ENCODE measurements at places on chromosomes 12 and 14.

GRCh38 chr14:105793836-105794235, 267.5 kb downstream of the TMEM121 start:
- DNase-seq = no peak

DNA sequence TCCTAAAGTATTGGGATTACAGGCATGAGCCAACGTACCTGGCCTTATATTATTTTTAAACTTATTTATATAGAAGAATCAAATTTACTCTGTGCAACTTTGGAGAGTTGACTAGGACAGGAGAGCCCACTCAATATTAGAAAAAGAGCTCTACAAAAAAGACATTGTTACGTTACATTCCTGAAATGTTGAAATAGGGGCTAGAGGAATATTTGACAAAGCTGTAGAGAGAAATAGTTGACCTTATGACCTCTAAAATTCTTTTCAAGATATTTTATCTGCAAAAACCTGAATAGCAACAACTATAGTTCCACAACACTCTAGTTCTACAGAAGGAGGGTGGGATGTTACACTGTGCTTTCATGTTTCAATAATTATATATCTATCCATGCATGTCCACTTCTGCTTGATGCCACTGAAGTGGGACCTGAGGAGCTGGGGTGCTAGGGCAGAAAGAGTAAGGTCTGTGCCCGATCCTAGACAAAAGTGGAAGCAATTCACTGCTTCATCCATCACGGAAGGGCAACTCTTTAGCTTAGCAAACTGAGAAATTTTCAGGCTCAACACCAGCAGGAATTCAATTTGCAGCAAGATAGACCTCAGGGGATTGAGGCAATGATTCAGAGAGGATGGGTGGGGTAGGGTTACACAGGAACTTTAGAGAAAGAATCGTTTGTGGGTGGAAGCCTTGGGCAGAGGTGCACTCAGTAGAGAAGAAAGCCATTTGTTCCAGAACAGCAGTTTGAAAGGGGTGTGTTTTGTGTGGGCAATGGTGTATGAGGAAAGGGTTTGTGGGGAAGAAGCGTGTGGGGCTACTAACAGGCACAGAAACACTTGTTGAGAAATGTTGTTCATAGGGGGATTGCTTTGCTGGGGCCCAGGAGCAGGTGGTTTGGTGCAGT, 16.0 kb upstream of the RNASE10 start:
- DNase-seq = peak; percentile 16

GRCh38 chr14:68514608-68515194, 278.2 kb downstream of the ZFP36L1 start:
- DNase-seq = no peak

DNA sequence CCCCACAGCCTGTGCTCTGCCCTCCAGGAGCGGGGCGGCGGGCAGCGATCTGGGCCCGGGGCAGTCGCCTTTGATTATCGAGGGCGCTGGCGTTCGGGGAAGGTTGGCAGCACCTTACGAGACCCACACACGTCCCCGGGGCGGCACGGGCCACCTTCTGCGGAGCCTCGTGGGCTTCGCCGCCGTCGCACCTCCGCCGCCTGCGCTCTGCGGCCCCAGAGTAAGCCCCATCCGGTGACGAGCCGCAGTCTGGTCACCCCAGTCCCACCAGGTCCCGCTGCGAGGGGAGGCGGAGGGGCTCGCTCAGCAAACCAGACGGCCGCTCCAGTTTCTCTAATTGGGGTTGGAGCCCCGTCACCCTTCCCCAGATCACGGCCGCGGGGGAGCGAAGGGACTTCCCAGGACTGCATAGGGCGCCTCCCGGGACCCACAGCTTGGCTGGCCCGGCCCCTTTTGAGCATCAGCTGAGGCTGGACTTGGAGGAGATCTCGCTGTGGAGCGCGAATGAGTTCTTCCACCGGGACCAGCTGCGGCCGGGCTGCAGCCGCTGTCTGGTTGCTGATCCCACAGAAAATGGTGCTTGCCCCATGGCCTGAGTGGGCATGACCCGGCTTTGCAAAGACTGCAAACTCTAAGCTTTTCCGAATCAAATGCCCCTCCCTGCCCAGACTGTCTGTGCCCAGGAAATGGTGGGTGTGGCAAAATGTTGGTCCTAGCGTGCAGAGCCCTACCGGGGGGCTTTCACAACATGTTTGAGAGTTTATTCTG, 560 bp downstream of the LGALS3 start:
- peak; percentile 53 for DNase-seq

DNA sequence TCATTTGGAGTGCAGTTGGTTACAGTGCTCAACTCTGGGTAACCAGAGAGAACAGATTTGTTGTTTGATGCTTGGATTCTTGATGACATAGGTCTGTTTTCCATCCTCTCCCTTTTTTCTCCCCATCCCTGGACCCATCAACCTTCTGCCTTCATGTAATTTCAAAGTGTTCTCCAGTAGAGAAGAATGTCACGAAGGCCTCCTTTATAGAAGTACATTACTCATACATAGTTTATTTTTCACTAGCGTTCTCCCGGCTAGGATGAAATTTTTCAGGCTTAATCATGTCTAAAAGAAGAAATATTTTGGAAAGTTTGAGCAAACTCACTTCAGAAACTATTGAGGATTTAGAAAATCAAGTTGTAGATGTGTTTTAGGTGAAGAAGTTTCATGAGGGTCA, 20.9 kb upstream of the APPL2 start:
- no peak for DNase-seq

- DNase-seq = peak; percentile 39
Measured at GRCh38 chr12:104720339-104721038, 237.6 kb downstream of the SLC41A2 start.

GRCh38 chr12:64192644-64193444, 29.3 kb downstream of the KICS2 start:
- no peak for DNase-seq

GRCh38 chr12:6943722-6944380, at the start of the genes C12orf57 and RNU7-1:
Gene C12orf57 (plus strand): TSS chr12:6944022. CDS start chr12:6944122, 100 bp downstream.
Gene RNU7-1 (plus strand): TSS chr12:6943816.
- DNase-seq = no peak

DNA sequence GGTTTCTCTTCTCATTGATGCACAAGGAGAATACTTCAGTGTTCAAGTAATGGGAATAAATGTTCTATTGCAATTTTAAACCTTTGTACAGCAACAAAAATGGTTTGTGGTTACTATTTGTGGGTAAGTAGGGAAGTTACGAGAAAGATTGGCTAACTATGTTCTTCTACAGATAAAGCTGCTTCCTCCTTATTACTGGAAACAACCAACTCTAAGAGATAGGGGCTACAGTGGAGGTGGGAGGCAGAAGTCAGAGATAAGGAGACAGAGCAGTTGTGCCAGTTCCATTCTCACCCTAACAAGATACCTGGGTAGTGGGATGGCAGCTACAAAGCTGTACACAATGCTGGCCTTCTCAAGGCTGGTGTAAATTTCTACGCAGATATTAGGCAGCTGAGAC, 16.2 kb downstream of the NOXRED1 start:
- no peak for DNase-seq

GRCh38 chr12:93314177-93314497, 63.6 kb upstream of the NUDT4 start:
- no peak for DNase-seq

- no peak for DNase-seq
Measured at GRCh38 chr14:104443391-104444158, 136.0 kb upstream of the C14orf180 start.

- DNase-seq = no peak
Measured at GRCh38 chr14:32726516-32726915, 212.2 kb upstream of the NPAS3 start.

DNA sequence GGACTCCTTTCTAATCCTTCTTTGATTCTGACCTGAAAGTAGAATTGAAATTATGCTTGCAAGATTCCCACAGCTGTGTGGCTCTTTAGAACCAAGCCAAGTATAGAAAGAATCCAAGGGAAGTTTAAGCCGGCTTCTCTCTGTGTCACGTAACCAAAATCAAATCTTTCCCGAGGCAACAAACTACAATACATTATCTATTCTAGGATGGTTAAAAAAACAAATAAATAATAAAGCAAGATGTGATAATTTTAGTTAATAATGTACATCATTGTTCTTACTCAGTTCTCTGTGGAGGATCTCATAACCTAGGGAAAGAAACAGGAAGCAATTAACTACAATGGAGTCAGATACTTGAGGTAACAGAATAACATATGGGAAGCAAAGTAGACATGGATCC, 78.1 kb upstream of the ST8SIA1 start:
- no peak for DNase-seq

- no peak for DNase-seq
Measured at GRCh38 chr12:9237286-9237685, 29.1 kb upstream of the PZP start.

GRCh38 chr12:129534966-129535750, 368.7 kb downstream of the TMEM132D start:
- no peak for DNase-seq

GRCh38 chr12:34607520-34608195, 585.4 kb downstream of the ALG10 start:
- DNase-seq = no peak
